ENCODE measurements at places on chromosomes 11 and 22.

GRCh38 chr11:81033779-81034540, 1593.1 kb upstream of the TENM4 start:
- no peak for DNase-seq

- no peak for DNase-seq
Measured at GRCh38 chr11:57230316-57230715, 6.7 kb downstream of the APLNR start.

- no peak for DNase-seq
Measured at GRCh38 chr11:67606093-67606491, 644 bp upstream of the NDUFV1 start.

GRCh38 chr22:32546496-32546895, 71.9 kb downstream of the FBXO7 start:
- no peak for DNase-seq

- DNase-seq = no peak
Measured at GRCh38 chr11:111793863-111794262, 27.7 kb upstream of the PPP2R1B start.

- DNase-seq = no peak
Measured at GRCh38 chr11:19625438-19625837, 87.2 kb upstream of the NAV2 start.

DNA sequence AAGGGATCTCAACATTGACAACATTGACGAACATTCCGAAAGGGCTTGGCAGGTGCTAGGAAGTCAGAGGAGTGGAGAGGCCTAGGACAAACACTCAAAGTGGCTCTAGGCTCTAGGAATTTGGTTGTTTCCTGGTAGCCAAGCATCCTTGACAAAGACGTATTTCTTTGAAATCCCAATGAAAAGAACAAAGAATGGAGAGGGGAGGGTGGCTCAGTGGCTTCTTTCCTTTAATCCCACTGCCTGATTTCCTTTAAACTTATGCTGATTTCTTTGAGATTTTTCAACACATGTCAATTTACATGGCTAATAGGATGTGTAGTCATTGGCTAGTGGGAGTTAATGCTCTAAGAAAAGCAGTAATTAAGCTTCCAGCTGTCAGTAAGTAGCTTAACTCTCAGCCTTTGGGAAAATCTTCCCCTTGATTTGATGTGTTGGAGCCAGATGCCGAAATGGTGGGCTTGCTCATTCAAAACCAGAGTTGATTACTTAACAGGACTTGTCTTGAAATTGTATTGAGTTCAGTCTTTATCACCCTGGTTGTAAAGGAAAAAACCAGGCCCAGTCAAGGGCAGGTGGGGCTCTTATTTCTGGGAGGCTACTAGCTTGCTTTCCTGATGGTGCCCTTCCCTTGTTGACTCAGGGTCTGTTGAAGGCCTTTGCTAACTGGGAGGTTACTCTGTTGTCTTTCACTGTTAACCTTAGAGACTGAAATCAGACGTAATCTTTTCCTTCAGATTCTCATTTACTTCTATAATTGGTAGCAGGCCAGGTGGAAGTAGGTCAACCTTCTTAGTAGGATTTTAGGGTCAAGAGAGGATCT, 44.6 kb upstream of the SORL1-AS1 start:
- DNase-seq = no peak

- no peak for DNase-seq
Measured at GRCh38 chr22:11629661-11630385, 3898.2 kb upstream of the OR11H1 start.

GRCh38 chr11:121574801-121575200, 122.0 kb upstream of the SORL1-AS1 start:
- DNase-seq = no peak

DNA sequence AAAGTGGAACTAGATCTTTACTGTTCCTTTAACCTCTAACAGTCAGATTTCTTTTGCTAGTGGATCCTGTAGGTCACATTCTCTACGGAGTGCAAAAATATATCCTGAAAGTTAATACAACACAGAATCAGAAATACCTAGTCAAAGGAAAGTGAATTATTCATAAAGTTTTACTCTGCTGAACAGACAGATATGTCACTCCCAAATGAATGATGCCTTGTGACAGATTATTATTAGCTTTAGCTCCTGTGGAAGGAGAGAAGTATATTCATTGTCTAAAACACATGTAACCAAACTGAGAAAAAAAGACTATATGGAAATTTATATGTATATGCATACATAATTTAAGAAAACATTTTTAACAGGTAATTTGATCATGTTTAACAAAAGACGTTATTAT, 1497.2 kb upstream of the RAG2 start:
- no peak for DNase-seq

- DNase-seq = peak; percentile 43
Measured at GRCh38 chr11:128776424-128777284, 82.8 kb downstream of the FLI1 start.

GRCh38 chr22:50701428-50702154, 29.0 kb downstream of the SHANK3 start:
- DNase-seq = no peak

DNA sequence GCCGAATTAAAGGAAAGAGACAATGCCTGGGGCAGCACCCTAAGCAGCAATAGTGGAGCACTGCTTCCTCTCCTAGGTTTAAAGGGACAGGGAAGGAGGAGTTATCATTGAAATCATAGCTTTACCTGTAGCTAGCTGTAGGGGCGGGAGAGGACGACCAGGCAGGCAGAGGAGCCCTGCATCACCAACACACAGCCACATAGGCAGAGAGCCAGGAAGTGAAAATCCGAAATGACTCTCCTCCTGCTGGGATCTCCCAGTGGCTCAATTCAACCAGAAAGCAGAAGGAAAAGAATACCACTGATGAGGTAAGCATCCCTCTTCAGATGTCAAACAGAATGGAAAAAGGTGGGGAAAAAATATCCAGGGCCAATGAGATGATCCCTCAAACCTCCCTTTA, 20.4 kb downstream of the MRGPRX4 start:
- no peak for DNase-seq

DNA sequence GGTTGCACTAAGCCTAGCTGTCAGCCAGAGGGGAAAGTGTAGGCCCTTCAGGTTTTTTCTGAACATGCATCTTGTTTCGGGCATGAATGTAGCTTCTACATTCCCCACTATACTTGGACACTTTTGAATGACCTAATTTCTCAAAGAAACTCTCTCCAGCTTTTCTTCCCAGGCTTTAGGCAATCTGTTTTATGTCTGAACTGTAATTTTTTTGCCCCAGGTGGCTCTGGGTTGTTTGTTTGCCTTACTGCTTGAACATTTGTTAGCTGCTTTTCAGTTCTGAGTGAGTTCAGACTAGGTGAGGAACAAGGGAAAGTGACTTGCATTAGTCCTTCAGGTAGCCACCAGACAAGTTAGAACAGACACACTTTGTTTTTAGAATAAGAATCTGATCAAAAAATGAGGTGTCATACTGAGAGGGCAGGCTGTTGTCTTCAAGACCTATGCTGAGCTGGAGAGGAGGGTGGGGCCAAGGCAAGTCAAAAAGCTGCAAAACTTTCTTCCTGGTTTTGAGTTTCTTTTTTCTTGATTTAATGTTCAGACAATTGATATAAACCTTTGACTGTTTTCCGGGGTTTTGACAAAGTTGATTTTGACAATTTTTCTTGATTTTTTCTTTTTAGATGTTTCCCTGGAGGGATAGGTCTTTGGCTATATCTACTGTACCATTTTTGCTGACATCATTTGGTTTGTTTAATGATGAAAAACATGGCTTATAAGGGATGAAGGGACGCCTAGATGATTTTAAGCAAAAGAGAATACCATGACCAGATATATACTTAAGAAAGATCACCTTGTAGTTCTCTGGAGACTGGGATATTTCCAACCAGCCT, 182.8 kb downstream of the WNT11 start:
- no peak for DNase-seq

GRCh38 chr22:50724616-50725015, 13.4 kb upstream of the ACR start:
- DNase-seq = no peak

GRCh38 chr22:35540595-35541253, at the start of gene RASD2:
TSS of gene RASD2 (plus strand) at chr22:35540831. CDS start at chr22:35546810, 5,979 bp downstream.
- peak; percentile 67 for DNase-seq

GRCh38 chr11:96112192-96113128, 188.6 kb upstream of the MTMR2 start:
- DNase-seq = no peak

- peak; percentile 48 for DNase-seq
Measured at GRCh38 chr22:18091916-18092526, 14.2 kb downstream of the PEX26 start.

DNA sequence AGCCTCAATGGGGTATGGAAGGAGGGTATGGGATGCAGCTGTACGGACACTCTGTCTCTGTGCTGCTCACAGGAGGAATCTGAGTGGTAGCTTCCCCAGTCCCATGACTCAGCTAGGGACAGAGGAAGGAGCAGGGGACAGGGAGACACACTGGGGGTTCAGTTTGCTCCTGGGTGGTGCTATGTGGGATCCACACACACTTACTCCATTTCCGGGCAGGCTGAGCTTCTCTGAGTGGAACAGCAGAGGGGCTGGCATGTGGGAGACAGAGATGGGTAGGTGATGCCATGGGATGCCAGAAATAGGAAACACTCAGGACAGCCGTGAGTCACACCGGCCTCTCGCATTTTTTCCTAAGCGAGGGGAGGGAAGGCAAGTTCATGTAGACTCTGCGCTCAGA, 59.2 kb upstream of the KIRREL3 start:
- DNase-seq = no peak

DNA sequence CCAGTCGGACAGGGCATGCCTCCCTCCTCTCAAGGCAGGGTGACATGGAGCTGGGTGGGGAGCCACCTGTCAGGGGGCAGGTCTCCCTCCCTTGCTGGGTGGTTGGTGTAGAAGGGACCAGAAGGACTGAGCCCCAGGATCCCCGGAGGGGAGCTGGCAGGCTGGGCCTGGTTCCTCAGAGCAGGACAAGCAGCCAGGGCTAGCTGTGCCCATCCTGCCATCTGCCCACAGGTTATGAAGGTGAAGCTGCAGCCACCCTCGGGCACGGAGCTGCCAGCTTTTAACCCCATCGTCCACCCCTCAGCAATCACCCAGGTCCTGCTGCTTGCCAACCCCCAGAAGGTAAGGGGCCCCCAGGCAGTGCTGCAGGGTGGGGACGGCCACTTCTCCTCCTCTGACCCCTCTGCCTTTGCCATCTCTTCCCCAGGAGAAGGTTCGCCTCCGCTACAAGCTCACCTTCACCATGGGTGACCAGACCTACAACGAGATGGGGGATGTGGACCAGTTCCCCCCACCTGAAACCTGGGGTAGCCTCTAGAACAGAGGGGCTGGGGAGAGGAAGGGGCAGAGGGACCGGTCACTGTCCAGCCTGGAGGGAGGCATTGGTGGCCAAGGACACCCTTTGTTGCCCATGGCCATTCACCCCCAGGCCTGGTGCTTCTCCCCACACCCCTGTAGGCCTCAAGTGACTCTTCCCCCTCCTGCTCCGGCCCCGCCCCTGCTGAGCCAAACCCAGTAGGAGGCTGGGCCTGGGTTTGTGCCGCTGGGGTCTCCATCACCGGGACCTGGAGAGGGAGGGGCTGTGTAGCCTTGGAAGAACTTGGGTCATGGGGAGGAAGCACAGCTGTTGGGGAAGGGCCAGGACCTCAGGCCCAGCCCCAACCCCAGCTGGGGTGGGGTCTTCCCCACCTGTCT, 7.0 kb upstream of the SH3BP1 start:
- DNase-seq = no peak

DNA sequence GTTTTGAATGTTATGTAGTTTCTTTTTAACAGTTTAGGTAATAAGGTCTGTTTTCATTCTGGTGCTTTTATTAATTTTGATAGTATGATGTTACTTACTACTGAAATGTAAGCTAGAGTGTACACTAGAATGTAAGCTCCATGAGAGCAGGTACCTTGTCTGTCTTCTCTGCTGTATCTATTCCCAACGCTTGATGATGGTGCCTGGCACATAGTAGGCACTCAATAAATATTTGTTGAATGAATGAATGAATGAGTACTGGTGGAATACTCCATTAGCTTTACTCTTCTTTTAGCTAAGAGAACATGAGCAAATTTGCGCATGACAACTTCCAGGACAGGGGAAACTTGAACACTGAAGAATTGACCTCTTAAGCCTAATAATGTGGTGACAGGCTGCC, 6.6 kb upstream of the NAT10 start:
- no peak for DNase-seq

GRCh38 chr11:23976426-23976825, 520.4 kb upstream of the LUZP2 start:
- no peak for DNase-seq

DNA sequence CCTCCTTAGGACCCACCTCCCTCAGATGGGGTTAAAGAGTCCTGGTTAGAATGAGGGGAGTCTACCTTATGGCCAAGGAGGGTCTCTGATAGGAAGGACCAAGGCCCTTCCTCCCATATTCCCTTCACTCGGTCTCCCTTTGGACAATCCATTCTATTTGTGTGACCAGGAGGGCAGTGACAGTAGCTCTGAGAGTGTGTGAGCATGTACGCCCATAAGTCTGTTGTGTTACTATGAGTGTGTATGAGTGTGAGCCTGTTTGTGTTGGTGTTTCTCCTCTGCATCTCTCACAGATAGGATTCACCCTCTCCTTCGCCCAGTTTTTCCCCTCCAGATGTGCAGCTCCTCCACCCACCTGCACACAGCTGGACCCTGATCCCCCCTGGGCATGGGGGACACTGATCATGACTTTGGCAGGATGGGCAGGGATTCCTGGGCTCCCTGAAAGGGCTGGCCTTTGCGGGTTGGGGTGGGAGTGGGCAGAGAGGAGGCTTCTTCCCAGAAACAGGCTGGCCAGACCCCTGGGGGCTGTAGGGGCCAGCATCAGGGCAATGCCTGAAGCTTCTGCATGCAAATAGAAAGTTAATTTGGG, 14.5 kb downstream of the PHLDB1 start:
- no peak for DNase-seq

DNA sequence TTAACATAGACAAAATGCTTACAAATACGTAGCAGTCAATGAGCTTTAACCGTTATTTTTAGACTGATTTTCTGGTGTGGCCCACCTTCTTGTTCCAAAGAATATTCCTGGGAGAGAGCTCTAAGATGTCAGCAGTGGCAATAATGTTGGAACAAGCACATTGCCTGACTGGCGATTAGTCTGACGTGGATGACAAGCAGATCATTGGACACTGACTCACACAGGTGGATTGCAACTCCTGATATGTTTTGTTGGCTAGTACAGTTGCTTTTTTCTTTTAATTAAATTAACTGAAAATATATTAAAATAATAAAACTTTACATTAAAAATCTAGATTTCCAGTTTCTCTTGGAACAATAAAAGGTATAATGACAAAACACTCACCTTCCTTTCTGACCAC, 78.0 kb downstream of the TENM4 start:
- no peak for DNase-seq

GRCh38 chr11:17294033-17294432, 17.5 kb downstream of the NUCB2 start:
- DNase-seq = no peak

DNA sequence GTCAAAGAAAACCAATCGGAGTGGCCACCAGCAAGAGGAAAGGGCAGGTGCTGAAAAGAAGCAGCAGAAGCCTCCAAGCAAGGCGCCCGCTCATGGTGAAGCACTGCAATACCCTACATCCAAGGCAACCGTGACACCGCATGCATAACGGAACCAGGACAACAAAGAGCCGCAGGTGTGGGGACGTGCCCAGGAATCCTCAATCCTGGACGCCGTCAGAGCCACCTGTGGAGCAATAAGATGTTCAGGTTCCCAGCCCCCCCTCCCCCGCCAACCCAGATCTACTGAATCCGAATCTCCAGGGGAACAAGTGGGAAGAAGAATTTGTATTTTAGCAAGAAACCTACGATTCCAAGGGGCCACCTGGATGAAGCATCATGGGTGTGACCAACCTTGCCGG, 70.8 kb downstream of the SHANK2 start:
- no peak for DNase-seq

GRCh38 chr11:32172848-32173834, 82.3 kb downstream of the RCN1 start:
- DNase-seq = no peak

- DNase-seq = no peak
Measured at GRCh38 chr11:111918390-111919256, at the start of gene C11orf52. TSS of gene C11orf52 (plus strand) at chr11:111918913. CDS start at chr11:111918973, 60 bp downstream.

Measured in CD4-positive, alpha-beta memory T cell (primary cell).